ENCODE measurements at places on chromosomes 2 and 18. TPM values are rescaled to one million over a fixed set of nuclear protein-coding genes. Genes with fewer than 3 reads are reported as not detected.
A peak's percentile ranks its signal among the peaks of the same experiment; 100 is the strongest.

- H3K36me3 ChIP-seq = no peaks in the 10 kb centered on the region
- H3K4me3 ChIP-seq = no peak overlapping the region
- H3K27ac ChIP-seq = no peak overlapping the region
- H3K4me1 ChIP-seq = peaks cover 13% of the 10 kb centered on the region
- no peak for DNase-seq
- H3K27me3 ChIP-seq = no peaks in the 10 kb centered on the region
Observed at GRCh38 chr2:18912225-18912888, 323.0 kb upstream of the NT5C1B start.

DNA sequence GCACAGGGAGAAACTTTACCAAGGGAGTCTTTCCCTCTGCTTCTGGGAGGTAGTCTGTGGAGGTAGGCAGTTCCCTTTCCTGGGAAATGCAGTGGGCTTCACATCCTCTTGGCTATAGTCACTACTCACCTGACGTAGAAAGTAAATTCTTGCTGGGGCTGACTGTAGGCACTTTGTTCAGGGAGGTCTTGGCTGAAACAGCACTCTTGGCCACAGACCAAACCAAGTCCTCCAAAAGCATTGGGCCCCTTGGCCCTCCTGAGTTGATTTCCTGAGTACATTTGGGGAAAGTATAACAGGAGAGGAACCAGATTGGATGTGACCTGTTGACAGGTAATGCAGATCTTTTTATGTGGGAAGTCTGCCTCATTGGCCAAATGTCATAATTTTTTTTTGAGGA is 108.9 kb downstream of the MGAT5 start:
- DNase-seq = no peak
- H3K27ac ChIP-seq = no peak overlapping the region
- H3K4me3 ChIP-seq = no peak overlapping the region
- H3K4me1 ChIP-seq = no peaks in the 10 kb centered on the region
- H3K36me3 ChIP-seq = no peaks in the 10 kb centered on the region

DNA sequence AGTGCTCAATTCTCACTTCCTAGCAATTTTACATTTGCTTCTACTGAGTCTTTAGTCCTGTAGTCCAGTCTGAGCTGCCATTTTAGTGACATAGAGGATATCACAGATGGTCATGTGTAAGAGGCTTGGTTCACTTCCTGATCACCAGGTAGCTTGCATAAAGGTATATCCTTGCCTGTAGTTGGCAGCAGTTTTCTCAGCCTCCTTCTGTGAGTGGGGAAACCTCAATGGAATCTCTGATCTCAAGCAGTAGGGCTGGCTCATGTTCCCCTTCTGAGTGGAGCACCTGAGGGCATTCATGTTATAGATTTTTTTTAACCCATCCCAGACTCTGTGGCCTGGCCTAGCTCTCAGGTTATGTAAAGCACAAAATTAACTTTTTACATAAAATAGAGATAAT is 278.4 kb downstream of the RDH14 start:
- DNase-seq = no peak
- H3K27me3 ChIP-seq = no peaks in the 10 kb centered on the region
- H3K36me3 ChIP-seq = no peaks in the 10 kb centered on the region
- no peak overlapping the region for H3K27ac ChIP-seq

DNA sequence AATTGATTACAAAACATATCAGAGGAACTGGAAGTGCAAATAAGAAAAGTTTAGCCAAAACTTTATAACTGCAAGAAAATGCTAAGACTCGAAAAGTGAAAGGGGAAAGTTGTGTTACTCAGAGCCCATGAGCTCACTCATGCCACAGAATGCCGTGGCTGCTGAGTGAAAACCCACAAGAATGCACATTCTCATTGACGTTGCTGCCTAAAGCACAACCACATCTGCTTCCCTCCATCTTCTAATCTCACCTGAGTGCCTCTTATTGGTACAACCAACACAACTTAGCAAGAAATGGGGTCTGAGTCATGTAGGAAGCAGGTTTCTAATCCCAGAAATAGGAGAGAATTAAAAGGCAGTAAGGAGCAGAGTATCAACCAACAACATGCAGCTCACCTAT is 259.7 kb downstream of the LNPK start:
- H3K4me1 ChIP-seq = peaks cover 19% of the 10 kb centered on the region
- H3K27me3 ChIP-seq = no peaks in the 10 kb centered on the region
- no peak overlapping the region for H3K4me3 ChIP-seq

- no peaks in the 10 kb centered on the region for H3K27me3 ChIP-seq
- peak overlapping the region; percentile 94 for H3K27ac ChIP-seq
- H3K4me3 ChIP-seq = peak overlapping the region; percentile 41
- peak; percentile 89 for DNase-seq
Observed at GRCh38 chr18:28115149-28115550, 61.8 kb downstream of the CDH2 start.

DNA sequence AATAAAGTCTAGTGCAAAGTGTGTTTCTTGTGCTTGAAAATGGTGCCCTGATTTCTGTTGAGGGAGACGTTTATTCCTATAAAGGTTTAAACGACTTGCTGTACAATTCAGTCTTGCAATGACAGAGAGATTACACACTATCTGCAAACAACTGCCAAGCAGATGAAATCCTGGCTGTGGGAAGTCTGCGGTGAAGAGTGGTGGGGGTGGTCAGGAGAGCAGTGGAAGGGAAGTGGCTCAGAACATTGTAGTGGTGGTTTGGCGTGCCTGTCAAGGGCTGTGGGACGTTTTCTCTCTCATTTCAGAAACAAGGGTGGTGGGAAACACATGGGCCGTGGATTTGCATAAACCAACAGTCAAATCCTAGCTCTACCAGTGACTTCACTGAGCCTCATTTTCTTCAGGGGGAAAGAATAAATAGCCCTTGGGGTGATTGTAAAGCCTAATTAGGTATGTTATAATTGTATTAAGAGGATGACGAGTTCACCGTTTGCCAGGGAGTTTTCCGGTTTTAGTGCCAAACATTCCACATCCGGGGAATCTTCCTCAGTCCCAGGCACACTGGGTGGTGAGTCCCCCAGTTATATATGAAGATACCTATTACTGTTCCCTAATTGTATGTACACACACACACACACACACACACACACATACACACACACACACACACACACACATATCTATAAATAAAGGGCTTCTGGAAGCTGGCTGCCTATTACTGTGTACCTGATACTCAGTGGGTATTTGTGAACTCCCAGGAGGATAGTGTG is 115.0 kb downstream of the SPTBN1 start:
- peak; percentile 92 for DNase-seq
- H3K27me3 ChIP-seq = no peaks in the 10 kb centered on the region
- H3K27ac ChIP-seq = peak overlapping the region; percentile 95
- H3K4me1 ChIP-seq = peaks cover 65% of the 10 kb centered on the region

GRCh38 chr2:119700866-119701265 is 21.9 kb downstream of the TMEM177 start:
- no peak for DNase-seq
- H3K4me1 ChIP-seq = peaks cover 4% of the 10 kb centered on the region
- no peak overlapping the region for H3K27ac ChIP-seq
- no peaks in the 10 kb centered on the region for H3K27me3 ChIP-seq
- H3K36me3 ChIP-seq = no peaks in the 10 kb centered on the region

GRCh38 chr18:76604108-76604934 is 109.3 kb upstream of the ZNF516 start:
- DNase-seq = no peak
- H3K4me1 ChIP-seq = peaks cover 12% of the 10 kb centered on the region
- H3K36me3 ChIP-seq = no peaks in the 10 kb centered on the region
- no peaks in the 10 kb centered on the region for H3K27me3 ChIP-seq

DNA sequence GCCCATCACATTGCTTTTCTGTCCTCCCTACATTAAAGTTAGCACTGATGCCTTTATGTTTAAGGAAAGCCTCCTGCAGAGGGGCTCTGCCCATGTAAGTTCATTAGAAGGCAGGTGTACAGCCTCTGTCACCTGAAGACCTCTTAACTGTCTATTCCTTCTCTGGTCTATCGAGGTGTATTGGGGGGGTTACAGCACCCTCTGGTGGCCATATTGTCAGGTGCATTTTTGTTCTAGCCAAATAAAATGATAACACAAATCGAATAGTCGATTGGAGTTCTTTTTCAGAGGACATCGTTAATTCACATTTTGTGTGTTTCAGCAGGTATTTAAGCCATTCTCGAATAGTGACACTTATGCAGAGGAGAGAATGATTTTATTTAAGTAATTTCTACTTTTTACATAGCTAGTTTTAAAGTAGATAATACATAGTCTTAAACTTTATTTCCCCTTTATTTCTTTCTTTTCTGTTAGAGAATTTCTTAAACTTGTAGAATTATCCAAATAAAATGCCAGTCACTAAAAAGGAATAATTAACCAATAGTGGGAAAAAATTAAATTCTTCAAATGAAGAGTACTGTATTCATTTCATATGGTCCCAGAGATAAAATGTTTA is 136.8 kb downstream of the NEDD4L start:
- H3K36me3 ChIP-seq = no peaks in the 10 kb centered on the region
- H3K4me1 ChIP-seq = peaks cover 17% of the 10 kb centered on the region
- no peaks in the 10 kb centered on the region for H3K27me3 ChIP-seq
- DNase-seq = peak; percentile 55
- no peak overlapping the region for H3K4me3 ChIP-seq

GRCh38 chr2:65039640-65040039 is 16.6 kb upstream of the CEP68 start:
- no peak overlapping the region for H3K27ac ChIP-seq
- no peaks in the 10 kb centered on the region for H3K4me1 ChIP-seq
- no peak overlapping the region for H3K4me3 ChIP-seq
- DNase-seq = no peak
- H3K36me3 ChIP-seq = no peaks in the 10 kb centered on the region

DNA sequence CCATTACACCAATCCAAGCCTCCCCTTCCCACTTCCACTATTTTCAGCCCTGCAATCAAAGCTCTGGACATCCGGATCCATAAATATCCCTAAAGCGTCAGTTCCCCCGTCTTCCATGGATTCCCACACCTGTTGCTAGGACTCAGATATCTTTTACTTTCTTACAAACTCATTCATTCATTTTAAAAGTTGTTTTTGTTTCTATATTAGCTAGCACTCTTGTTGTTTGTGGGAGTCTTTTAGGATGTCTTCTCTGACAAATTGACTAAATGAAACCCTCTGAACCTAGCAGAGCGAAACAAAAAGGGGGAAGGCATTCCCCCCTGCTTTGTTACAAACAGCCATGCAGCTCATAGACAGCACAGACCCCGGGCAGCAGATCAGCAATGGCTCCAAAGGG is 9.0 kb upstream of the NBAS start:
- no peak overlapping the region for H3K4me3 ChIP-seq
- H3K27ac ChIP-seq = no peak overlapping the region
- no peaks in the 10 kb centered on the region for H3K36me3 ChIP-seq
- no peaks in the 10 kb centered on the region for H3K27me3 ChIP-seq

GRCh38 chr2:156340804-156341451 is 8.4 kb upstream of the NR4A2 start:
- no peaks in the 10 kb centered on the region for H3K36me3 ChIP-seq
- peak overlapping the region; percentile 99 for H3K4me3 ChIP-seq
- peak overlapping the region; percentile 100 for H3K27ac ChIP-seq
- no peaks in the 10 kb centered on the region for H3K27me3 ChIP-seq
- H3K4me1 ChIP-seq = peaks cover 35% of the 10 kb centered on the region

DNA sequence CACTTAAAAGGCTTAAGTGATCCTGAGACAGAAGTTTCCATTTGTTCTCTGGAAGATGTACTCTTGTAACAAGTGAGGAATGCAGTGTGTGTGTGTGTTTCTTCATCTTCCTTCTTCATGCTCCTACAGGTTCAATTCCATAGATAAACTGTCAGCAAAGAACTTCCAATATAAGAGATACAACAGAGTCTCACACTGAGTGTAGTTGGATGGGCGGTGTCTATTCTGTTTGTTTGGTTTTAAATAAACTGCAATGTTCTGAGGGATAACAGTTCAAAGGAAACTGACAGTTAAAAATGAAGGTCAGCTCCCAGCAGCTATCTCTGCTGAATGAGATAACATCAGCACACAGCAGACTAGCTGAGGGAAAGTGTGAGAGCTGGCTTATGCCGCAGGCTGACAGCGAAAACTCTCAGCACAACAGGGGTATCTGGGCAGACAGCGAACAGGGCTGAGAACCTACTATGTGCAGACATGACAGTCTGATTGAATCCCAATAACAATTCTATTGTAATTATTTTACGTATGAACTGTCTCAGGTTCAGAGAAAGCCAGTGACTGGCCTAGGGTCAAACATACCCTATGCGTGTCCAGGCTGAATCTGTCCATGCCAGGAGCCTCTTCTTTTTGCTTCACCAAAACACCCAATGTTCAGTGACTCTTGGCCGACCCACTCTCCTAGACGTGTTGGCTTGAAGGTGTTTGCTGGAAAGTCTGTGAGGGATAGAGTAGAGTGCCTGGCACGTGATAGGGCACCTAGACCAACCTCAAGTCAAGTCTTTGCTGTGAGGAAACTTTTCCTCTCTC is 201.9 kb upstream of the TRIB2 start:
- no peak for DNase-seq
- no peak overlapping the region for H3K27ac ChIP-seq
- no peaks in the 10 kb centered on the region for H3K4me1 ChIP-seq
- no peaks in the 10 kb centered on the region for H3K36me3 ChIP-seq
- no peaks in the 10 kb centered on the region for H3K27me3 ChIP-seq
- H3K4me3 ChIP-seq = no peak overlapping the region

- H3K4me3 ChIP-seq = peak overlapping the region; percentile 39
- H3K27ac ChIP-seq = peak overlapping the region; percentile 43
- DNase-seq = peak; percentile 95
- peaks cover 20% of the 10 kb centered on the region for H3K4me1 ChIP-seq
Observed at GRCh38 chr2:1791685-1792435, 47.5 kb upstream of the PXDN start.

- no peaks in the 10 kb centered on the region for H3K27me3 ChIP-seq
- H3K27ac ChIP-seq = no peak overlapping the region
- DNase-seq = no peak
- no peaks in the 10 kb centered on the region for H3K36me3 ChIP-seq
Observed at GRCh38 chr18:70041459-70042050, 93.9 kb upstream of the CD226 start.

The ITGA6 gene
- 47.7 TPM for total RNA-seq

The FOXI3 gene
- total RNA-seq = not detected

The SLC9A4 gene
- total RNA-seq = not detected

The TEKT4 gene
- total RNA-seq = not detected

The LIPG gene
- total RNA-seq = 0.25 TPM
